ENCODE measurements at places on chromosomes 1 and 21. TPM values are rescaled to one million over a fixed set of nuclear protein-coding genes. Genes with fewer than 3 reads are reported as not detected.

Gene FMO4
- 1.6 TPM for total RNA-seq

GRCh38 chr1:115288591-115289198 lies 49.4 kb downstream of the NGF start:
- no peak for DNase-seq

DNA sequence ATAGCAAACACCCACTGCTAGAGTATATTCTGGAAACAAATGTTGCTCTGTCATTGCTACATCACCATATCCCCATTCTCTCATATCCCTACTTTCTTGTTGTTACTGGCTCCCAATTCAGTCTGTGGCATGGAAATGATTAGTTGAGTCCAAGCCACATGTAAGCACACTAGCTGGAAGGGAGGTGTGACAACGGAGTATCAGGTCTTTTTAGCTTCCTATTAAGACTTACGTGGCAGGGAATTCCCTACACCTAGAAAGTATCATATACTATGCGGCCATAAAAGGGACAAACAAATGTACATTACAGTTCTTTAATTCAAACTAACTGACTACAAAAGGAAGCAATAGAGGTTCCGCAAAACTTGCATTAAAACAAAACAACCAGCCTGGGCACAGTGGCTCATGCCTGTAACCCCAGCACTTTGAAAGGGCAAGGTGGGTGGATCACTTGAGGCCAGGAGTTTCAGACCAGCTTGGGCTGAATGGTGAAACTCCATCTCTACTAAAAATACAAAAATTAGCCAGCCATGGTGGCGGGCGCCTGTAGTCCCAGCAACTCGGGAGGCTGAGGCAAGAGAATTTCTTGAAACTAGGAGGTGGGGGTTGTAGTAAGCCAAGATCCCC lies 48.6 kb downstream of the INTS7 start:
- DNase-seq = no peak

DNA sequence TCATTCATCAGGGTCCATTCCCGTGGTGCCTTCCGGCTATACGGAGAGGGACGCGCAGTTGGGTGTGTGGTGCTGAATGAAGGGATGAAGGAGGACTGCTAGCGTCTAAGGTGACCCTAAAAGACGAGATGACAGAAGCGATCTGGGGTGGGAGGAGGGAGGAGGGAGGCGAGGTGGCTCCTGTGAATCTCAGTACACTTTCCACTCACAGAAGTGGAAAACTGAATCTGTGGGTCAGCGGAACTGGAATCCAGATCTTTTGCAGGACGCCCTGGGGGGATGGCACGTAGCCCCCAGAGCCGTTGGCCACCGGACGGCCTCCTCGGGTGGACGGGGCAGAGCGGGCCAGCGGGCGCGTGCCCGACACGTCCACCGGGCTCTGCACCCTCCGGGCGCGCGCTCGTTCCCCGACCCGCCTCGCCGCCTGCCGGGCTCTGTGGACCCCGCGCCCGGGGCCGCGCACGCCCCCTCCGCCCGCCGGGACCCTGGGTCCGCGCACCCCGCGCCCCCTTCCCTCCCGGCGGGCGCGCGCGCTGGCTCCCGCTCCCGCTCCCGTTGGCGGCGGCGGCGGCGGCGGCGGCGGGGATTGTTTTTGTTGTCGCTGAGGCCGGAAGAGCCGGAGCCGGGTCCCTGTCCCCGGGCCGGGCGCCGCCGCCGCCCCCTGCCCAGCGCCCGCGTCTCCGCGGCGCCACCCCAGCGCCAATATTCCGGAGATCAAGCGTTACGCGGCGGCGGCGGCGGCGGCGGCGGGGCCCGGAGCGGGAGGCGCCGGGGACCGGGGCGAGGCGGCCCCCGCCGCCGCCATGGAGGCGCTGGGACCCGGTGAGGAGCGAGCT lies at the start of gene AGO4:
TSS of gene AGO4 (plus strand) at position 403 of the 836 bp plus-strand sequence. CDS start at position 804, 401 bp downstream.
- peak; percentile 79 for DNase-seq

GRCh38 chr1:31596737-31597097 lies 20.4 kb downstream of the TINAGL1 start:
- no peak for DNase-seq

- peak; percentile 96 for DNase-seq
Observed at GRCh38 chr1:245599371-245600174, 444.8 kb downstream of the KIF26B start.

Gene PTAFR
- total RNA-seq = not detected

Gene PPFIA4
- total RNA-seq = 16.1 TPM

- no peak for DNase-seq
Observed at GRCh38 chr1:18531503-18531845, 50.7 kb downstream of the KLHDC7A start.

DNA sequence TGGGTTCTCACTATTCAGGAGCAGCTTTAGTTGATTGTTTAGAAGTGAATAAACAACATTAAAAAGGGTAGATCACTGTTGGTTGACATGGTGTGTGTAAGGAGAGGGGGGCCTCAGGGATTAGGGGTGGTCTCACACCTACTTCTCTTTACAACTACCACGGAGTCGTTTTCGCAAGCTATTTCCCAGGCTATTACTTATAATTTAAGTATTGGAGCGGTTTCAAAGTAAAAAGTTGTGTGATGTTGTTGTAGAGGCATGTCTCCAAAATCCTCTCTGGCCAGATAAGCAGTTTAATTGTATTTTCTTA lies 1.3 kb downstream of the GPSM2 start:
- peak; percentile 20 for DNase-seq

Gene EBNA1BP2
- 120 TPM for total RNA-seq

Gene CPLANE2
- 16.5 TPM for total RNA-seq

All from GM23248 (cell line).